ENCODE measurements at places on chromosomes 2 and 18.

GRCh38 chr2:1448009-1448408 is 34.7 kb downstream of the TPO start:
- no peak for DNase-seq

- DNase-seq = no peak
Measured at GRCh38 chr18:48165111-48165866, 234.8 kb upstream of the SMAD2 start.

- no peak for DNase-seq
Measured at GRCh38 chr2:200239216-200239615, 67.3 kb upstream of the SPATS2L start.

GRCh38 chr18:64929036-64929435 is 780.1 kb upstream of the LINC00305 start:
- no peak for DNase-seq

- no peak for DNase-seq
Measured at GRCh38 chr2:2569306-2569705, 238.2 kb upstream of the MYT1L start.

GRCh38 chr2:218465987-218466633 is 47.2 kb downstream of the VIL1 start:
- DNase-seq = peak; percentile 17

GRCh38 chr2:236687296-236687965 is 117.8 kb downstream of the ACKR3 start:
- no peak for DNase-seq

DNA sequence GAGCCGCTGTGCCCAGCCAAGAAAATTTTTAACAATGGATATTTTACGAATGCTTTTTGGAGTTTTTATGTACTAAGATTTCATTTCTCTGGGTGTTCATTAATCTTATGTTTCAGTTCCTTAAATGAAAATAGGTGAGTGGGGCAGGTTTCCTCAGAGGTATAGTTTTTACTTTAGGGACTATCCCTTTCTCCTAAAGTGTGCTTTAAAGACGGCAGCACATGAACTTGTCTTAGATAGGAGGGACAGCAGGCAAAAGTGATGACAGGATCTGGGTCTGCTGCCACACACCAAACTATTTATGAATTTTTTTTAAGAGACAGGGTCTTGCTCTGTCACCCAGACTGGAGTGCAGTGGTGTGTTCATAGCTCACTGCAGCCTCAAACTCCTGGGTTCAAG is 8.0 kb upstream of the REL start:
- no peak for DNase-seq
